ENCODE measurements at places on chromosomes 16 and 17. TPM values are rescaled to one million over a fixed set of nuclear protein-coding genes. Genes with fewer than 3 reads are reported as not detected.

DNA sequence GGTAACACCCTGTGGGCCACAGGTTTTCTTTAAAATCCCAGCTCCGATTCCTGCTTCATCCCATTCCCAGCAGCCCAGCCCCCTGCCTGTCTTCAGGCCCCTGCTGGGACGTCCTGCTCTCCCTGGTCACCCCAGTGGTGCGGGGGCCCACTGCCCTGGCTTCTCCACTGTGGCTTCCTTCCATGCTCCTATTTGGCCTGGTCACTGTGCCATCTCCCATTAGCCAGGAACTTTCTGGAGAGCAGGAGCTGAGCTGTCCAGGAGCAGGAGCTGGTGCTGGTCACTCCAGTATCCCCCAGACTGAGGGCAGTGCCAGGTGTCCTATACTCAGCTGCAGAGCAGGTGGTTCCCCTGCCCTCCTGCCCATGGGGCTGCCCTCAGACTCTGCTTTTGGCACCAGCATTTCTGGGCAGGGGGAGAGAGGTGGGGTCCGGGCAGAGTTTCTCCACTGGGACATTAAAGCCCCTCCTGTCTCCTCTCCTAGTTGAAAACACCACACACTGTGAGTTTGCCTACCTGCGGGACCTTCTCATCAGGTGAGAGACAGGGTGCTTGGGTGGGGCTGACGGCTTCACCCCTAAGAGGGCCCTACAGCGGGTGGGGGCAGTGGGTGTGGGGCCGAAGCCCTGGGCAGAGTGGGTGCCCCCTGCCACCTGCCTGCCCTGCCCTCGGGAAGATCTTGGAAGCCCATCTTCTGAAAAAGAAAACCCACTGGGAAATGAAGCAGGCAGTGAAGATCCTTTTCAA lies 356.2 kb downstream of the SEC14L1 start:
- H3K36me3 ChIP-seq: peaks cover 72% of the 10 kb centered on the region
- H3K27ac ChIP-seq: no peak overlapping the region
- DNase-seq: peak; percentile 57
- H3K4me3 ChIP-seq: no peak overlapping the region
- no peaks in the 10 kb centered on the region for H3K27me3 ChIP-seq

DNA sequence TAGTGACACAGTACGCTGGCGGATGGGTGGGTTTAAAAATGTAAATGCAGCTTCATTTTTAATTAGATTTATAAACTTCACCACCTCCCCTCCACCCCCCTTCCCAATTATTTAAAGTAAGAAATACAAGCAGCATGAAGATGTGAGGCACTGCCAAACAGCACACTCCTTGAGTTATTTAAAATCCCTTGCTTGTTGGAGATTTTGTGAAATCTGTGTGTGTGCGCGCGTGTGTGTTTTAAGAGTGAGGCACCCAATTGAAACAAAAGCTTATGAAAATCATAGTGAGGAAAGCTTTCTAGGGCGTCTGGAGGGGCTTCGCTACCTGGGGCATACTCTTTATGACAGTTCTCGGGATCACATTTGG lies 219.6 kb upstream of the IRX3 start:
- DNase-seq: no peak
- H3K27me3 ChIP-seq: peaks cover 44% of the 10 kb centered on the region
- H3K36me3 ChIP-seq: no peaks in the 10 kb centered on the region
- no peak overlapping the region for H3K27ac ChIP-seq

DNA sequence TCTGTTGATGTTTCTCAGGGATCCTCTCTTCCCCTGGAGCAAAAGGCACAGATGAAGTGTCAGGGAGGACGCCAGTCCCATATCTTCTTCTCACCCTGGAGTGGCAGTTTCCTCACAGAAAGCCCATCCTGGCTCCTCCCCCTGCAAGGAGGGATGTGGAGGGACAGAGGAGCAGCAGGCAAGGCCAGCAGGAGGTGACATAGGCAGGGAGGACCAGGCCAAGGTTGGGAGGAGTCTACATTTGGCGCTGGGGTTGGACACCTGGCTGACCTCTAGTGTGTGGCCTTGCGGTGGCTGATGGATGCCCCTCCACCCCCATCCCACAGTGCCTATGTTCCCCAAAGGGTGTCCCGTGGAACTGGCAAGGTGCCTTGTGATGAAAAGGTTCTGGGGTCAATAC lies 125.4 kb downstream of the SEC14L1 start:
- H3K36me3 ChIP-seq: no peaks in the 10 kb centered on the region
- no peaks in the 10 kb centered on the region for H3K27me3 ChIP-seq
- H3K4me3 ChIP-seq: no peak overlapping the region
- no peaks in the 10 kb centered on the region for H3K4me1 ChIP-seq
- no peak for DNase-seq
- H3K27ac ChIP-seq: no peak overlapping the region

- peaks cover 41% of the 10 kb centered on the region for H3K4me1 ChIP-seq
- peak; percentile 78 for DNase-seq
- H3K27ac ChIP-seq: peak overlapping the region; percentile 78
- no peak overlapping the region for H3K4me3 ChIP-seq
Measured at GRCh38 chr17:15462976-15463772, 4.2 kb downstream of the CDRT4 start.

SIRT7 gene
- polyA plus RNA-seq: 28.8 TPM

- no peaks in the 10 kb centered on the region for H3K27me3 ChIP-seq
- H3K4me3 ChIP-seq: no peak overlapping the region
- peak; percentile 65 for DNase-seq
- no peaks in the 10 kb centered on the region for H3K36me3 ChIP-seq
Measured at GRCh38 chr17:40547079-40547784, 18.0 kb downstream of the CCR7 start.

GPR179 gene
- polyA plus RNA-seq: not detected

DNA sequence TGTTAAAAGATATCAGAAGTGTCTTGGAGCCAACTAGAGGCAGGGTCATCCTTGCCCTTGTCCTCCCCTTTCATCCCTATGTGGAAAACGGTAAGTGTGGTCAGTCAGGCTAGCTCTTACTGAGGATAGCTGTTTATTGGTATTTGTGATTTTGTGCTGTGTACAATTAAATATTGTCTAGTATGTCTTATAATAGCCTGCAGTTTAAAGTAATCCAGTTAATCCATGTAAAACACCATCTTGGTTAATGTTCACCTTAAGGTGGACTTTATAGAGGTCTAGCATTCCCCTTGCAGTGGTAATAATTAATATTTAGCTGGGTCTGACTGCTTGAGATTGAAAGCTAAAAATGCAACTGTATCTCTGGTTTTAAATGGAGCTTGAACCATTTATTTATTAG lies 25.6 kb downstream of the METTL9 start:
- H3K27me3 ChIP-seq: no peaks in the 10 kb centered on the region
- no peak overlapping the region for H3K4me3 ChIP-seq
- no peak for DNase-seq
- no peak overlapping the region for H3K27ac ChIP-seq
- no peaks in the 10 kb centered on the region for H3K4me1 ChIP-seq
- H3K36me3 ChIP-seq: peaks cover 34% of the 10 kb centered on the region

TMEM92 gene
- 9.7 TPM for polyA plus RNA-seq

GRCh38 chr17:31721291-31722025 lies 137.6 kb downstream of the COPRS start:
- no peaks in the 10 kb centered on the region for H3K36me3 ChIP-seq
- no peaks in the 10 kb centered on the region for H3K4me1 ChIP-seq
- no peaks in the 10 kb centered on the region for H3K27me3 ChIP-seq
- H3K27ac ChIP-seq: peak overlapping the region; percentile 79
- DNase-seq: no peak
- H3K4me3 ChIP-seq: no peak overlapping the region

DNA sequence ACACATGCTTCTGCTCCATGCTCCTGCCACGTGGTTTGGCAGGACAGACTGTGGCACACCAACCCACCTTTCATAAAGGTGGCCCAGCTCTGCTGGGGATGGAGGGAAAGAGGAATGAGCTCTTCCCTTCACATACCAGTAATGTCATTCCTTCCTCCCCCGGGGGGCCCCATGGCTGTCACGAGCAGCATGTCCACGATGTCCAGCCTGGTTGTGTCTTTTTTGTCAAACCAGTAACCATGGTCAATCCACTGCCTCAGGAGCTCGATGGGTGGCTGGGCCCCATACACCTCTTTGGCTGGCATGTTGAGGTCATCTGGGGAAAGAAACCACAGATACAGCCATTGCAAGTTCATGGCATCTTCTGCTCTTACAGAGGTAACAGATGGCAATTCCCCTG lies 96.6 kb downstream of the LYRM1 start:
- no peaks in the 10 kb centered on the region for H3K27me3 ChIP-seq
- H3K36me3 ChIP-seq: no peaks in the 10 kb centered on the region
- no peak overlapping the region for H3K4me3 ChIP-seq
- H3K27ac ChIP-seq: no peak overlapping the region
- H3K4me1 ChIP-seq: no peaks in the 10 kb centered on the region

PABPN1L gene
- polyA plus RNA-seq: 0.15 TPM

GRCh38 chr16:26816885-26817571 lies 249.7 kb upstream of the C16orf82 start:
- no peak overlapping the region for H3K27ac ChIP-seq
- H3K27me3 ChIP-seq: peaks cover 5% of the 10 kb centered on the region
- H3K4me1 ChIP-seq: no peaks in the 10 kb centered on the region
- DNase-seq: no peak
- H3K36me3 ChIP-seq: no peaks in the 10 kb centered on the region

GRCh38 chr16:8958344-8959167 lies 5.2 kb downstream of the USP7 start:
- H3K36me3 ChIP-seq: no peaks in the 10 kb centered on the region
- peak overlapping the region; percentile 41 for H3K27ac ChIP-seq
- no peak overlapping the region for H3K4me3 ChIP-seq
- peak; percentile 76 for DNase-seq

EVI2B gene
- 15.5 TPM for polyA plus RNA-seq

GRCh38 chr17:75521951-75522727 lies 3.4 kb upstream of the LLGL2 start:
- H3K27ac ChIP-seq: no peak overlapping the region
- no peak overlapping the region for H3K4me3 ChIP-seq
- H3K36me3 ChIP-seq: no peaks in the 10 kb centered on the region
- H3K4me1 ChIP-seq: peaks cover 28% of the 10 kb centered on the region
- H3K27me3 ChIP-seq: no peaks in the 10 kb centered on the region
- DNase-seq: no peak

GRCh38 chr16:75229172-75230031 lies 10.6 kb downstream of the CTRB1 start:
- no peak for DNase-seq
- no peak overlapping the region for H3K4me3 ChIP-seq
- H3K36me3 ChIP-seq: peaks cover 53% of the 10 kb centered on the region
- no peak overlapping the region for H3K27ac ChIP-seq
- no peaks in the 10 kb centered on the region for H3K4me1 ChIP-seq

GRCh38 chr17:37826497-37827430 lies 81.9 kb upstream of the HNF1B start:
- no peak overlapping the region for H3K4me3 ChIP-seq
- H3K4me1 ChIP-seq: peaks cover 5% of the 10 kb centered on the region
- no peaks in the 10 kb centered on the region for H3K36me3 ChIP-seq
- DNase-seq: no peak
- no peak overlapping the region for H3K27ac ChIP-seq

VTN gene
- polyA plus RNA-seq: 0.45 TPM

All from sigmoid colon (tissue), 7 donors.